ENCODE measurements at places on chromosomes 2 and 18.

DNA sequence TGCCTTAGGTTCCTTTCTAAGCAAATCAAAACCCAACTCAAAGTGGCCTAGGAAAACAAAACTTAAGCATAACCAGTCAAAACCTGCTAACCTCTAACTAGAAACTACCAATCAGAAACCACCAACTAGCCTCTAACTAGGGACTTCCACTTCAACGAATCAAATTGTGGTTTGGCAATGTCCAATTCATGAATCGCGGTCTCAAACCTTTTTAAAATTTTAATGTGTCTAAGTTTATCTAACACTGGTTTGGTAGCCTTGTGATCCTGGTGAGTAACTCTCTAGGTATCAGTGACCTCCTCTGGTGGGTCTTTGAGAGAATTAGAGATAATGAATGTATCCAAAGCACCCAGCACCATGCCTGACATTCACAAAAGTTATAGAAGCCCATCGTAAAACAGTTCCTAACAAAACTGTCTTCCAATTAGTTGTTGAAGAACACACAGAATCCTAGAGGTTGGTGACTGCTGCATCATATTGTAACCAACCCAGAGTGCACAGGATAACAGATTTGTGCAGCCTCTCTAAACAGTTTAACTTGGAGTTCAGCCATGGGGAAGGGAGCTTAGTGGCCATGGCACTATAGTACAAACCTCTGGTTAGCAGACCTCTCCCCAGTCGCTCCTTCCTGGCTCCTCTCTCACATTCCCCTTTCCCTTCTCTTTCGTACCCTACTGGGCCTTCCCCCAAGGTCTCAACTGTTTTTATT is 45.2 kb upstream of the B3GNT2 start:
- DNase-seq, result no peak
- peaks cover 36% of the 10 kb centered on the region for H3K4me1 ChIP-seq
- no peaks in the 10 kb centered on the region for H3K36me3 ChIP-seq
- peak overlapping the region; percentile 74 for H3K27ac ChIP-seq
- no peaks in the 10 kb centered on the region for H3K27me3 ChIP-seq

DNA sequence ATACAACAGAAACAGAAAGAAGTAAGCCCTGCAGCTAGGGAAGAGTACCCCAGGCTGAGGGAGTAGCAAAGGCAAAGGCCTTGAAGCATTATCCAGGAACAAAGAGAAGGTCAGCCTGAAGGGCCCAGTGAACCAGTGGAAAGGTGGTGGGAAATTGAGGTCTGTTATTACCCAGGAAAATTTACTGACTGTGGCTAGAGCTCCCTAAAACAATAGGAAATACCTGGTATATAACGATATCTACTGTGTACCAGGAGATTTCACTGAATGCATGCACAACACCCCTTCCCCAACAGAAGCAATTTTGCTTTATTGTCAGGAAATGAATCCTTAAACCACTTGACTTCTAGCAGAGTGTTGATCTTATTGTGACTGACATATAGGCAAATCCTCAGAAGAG is 365.3 kb downstream of the ERBB4 start:
- H3K4me1 ChIP-seq, result no peaks in the 10 kb centered on the region
- no peak overlapping the region for H3K27ac ChIP-seq
- no peak for DNase-seq
- no peaks in the 10 kb centered on the region for H3K27me3 ChIP-seq

GRCh38 chr2:49044350-49045079 is 109.8 kb downstream of the FSHR start:
- no peak overlapping the region for H3K27ac ChIP-seq
- no peak overlapping the region for H3K4me3 ChIP-seq
- no peaks in the 10 kb centered on the region for H3K36me3 ChIP-seq
- H3K27me3 ChIP-seq, result no peaks in the 10 kb centered on the region
- H3K4me1 ChIP-seq, result no peaks in the 10 kb centered on the region
- DNase-seq, result no peak

DNA sequence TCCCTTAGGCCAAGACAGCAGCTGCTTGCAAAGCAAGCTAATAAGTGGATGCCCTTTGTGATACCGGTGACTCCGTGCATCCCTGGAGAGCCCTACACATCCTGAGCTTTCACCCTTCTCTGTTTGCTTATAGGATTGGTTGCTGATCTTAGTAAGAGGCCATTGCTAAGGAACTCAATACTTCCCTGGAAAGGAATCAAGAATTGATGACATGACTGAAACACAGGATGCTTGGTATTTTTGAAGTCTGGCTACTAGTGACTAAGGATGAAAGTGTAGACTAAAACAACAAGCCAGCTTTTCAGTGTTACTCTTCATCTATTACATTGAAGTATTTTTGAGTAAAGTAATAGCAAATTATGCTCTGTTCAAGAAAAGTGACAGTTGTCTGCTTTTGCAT is 123.0 kb upstream of the SERPINE2 start:
- no peaks in the 10 kb centered on the region for H3K36me3 ChIP-seq
- H3K4me1 ChIP-seq, result peaks cover 18% of the 10 kb centered on the region
- DNase-seq, result no peak
- H3K4me3 ChIP-seq, result no peak overlapping the region
- H3K27me3 ChIP-seq, result no peaks in the 10 kb centered on the region

- no peak overlapping the region for H3K27ac ChIP-seq
- H3K27me3 ChIP-seq, result no peaks in the 10 kb centered on the region
- DNase-seq, result no peak
- H3K36me3 ChIP-seq, result peaks cover 18% of the 10 kb centered on the region
- H3K4me3 ChIP-seq, result no peak overlapping the region
Observed at GRCh38 chr2:222938327-222938726, 77.5 kb downstream of the ACSL3 start.

DNA sequence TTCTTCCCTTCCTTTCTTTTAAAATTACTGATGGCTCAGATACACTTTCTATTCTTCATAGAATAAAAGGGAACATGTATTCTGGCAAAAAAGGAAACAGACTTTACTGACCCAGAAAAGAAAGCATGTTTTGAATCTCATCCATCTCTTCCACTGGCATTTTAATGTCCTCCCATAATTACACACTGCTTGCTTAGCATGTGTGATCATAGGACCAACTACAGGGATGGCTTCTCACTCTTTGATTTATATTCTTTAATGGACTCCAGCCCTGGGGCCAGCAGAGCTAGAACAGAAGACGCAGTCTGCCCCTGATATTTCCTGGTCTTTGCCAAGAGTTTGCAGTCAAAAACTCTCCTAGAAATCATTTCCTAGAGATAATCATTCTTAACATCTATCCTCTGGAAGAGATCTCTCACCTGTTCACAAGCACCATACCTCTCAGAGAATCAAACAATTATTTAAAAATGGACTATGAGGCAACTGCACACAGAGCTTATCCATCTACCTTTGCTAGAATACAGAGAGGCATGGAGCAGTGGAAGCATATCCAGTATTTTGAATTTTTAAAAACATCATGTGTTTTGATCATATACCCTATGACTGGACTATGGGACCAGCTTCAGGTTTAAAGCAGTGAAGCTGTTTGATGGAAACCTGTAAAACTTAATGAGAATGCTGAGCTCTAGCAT is 429.1 kb downstream of the NRXN1 start:
- H3K4me1 ChIP-seq, result no peaks in the 10 kb centered on the region
- H3K27me3 ChIP-seq, result no peaks in the 10 kb centered on the region
- no peaks in the 10 kb centered on the region for H3K36me3 ChIP-seq
- no peak for DNase-seq
- no peak overlapping the region for H3K4me3 ChIP-seq

DNA sequence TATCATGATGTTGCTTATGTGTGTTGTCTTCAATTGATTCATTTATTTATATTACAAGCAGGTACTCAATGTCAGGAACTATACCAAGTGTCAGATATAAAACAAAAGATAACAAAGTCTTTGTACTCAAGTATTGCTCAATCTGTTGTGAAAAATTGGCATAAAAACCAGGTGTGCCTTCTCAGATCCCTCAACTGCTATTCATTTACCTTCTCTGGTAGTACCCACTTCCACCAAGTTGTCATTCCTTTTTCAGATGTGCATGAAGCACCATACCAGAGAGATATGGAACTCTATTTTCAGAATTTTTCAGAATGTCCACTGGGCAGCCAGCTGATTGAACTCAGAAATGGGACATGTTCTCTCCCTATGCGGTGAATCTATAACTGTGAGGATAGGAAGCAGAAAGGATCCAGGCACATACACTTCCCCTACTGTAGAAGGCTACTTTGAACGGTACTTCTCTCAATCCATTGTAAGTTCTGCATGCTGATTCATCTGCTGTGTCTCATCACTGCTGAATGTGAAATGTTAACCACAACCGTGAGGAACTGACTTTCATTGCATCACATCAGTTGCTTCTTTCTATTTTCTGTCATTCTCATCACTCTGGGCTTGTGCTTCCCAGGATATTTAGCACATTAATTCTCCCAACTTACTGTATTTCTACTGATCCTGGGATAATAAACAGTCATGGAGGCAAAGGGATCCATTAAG is 1621.3 kb downstream of the SUCLG1 start:
- H3K27ac ChIP-seq, result no peak overlapping the region
- peak; percentile 25 for DNase-seq
- no peaks in the 10 kb centered on the region for H3K27me3 ChIP-seq
- H3K4me1 ChIP-seq, result no peaks in the 10 kb centered on the region

DNA sequence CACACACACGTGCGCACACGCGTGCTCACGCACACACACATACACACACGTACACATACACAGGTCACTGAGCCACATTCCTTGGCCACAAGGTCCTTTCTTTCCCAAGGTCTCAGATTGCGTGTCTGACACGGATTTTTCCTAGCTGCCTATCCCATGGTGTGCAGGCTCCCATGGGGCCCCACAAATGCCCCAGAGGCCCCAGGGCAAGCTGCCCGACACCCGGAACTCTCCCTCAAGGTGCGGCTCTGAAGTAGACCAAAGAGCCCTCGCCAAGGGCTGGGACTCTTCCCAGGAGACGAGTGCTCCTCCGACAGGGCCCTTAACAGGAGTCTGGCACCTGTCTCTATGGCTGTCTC is 46.7 kb downstream of the SDC1 start:
- no peaks in the 10 kb centered on the region for H3K36me3 ChIP-seq
- peaks cover 49% of the 10 kb centered on the region for H3K4me1 ChIP-seq
- no peaks in the 10 kb centered on the region for H3K27me3 ChIP-seq
- peak overlapping the region; percentile 93 for H3K27ac ChIP-seq
- H3K4me3 ChIP-seq, result no peak overlapping the region

GRCh38 chr2:73759285-73759764 is 20.6 kb downstream of the DUSP11 start:
- no peak overlapping the region for H3K4me3 ChIP-seq
- peaks cover 29% of the 10 kb centered on the region for H3K36me3 ChIP-seq
- no peaks in the 10 kb centered on the region for H3K27me3 ChIP-seq
- H3K27ac ChIP-seq, result no peak overlapping the region

- peaks cover 5% of the 10 kb centered on the region for H3K4me1 ChIP-seq
- H3K27me3 ChIP-seq, result no peaks in the 10 kb centered on the region
Observed at GRCh38 chr2:28627722-28628480, 123.7 kb upstream of the PPP1CB start.

- no peaks in the 10 kb centered on the region for H3K36me3 ChIP-seq
- H3K27ac ChIP-seq, result no peak overlapping the region
- no peak overlapping the region for H3K4me3 ChIP-seq
- no peak for DNase-seq
- no peaks in the 10 kb centered on the region for H3K27me3 ChIP-seq
Observed at GRCh38 chr2:109448946-109449788, 164.6 kb downstream of the SEPTIN10 start.

DNA sequence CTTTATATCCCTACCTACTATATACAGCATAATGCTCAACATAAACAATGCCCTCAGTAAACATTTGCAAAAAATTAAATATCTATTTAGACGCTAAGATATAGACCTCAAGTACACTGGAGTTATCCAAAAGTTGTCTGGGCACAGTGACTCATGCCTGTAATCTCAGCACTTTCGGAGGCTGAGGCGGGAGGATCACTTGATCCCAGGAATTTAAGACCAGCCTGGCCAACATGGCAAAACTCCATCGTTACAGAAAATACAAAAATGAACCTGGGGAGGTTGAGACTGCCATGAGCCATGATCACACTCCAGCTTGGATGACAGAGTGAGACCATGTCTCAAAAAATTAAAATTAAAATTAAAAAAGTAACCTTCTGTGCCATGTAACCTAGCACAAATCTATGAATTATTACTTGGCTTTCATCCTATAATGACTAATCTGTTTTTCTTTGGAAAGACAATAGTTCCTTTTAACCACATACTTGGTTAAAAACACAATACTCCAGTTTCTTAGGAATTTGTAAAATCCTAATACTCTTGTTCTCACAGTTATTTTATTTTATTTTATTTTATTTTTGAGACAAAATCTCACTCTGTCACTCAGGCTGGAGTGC is 6.7 kb upstream of the TNFAIP6 start:
- no peaks in the 10 kb centered on the region for H3K27me3 ChIP-seq
- H3K36me3 ChIP-seq, result no peaks in the 10 kb centered on the region
- peaks cover 3% of the 10 kb centered on the region for H3K4me1 ChIP-seq
- H3K4me3 ChIP-seq, result no peak overlapping the region
- H3K27ac ChIP-seq, result no peak overlapping the region

DNA sequence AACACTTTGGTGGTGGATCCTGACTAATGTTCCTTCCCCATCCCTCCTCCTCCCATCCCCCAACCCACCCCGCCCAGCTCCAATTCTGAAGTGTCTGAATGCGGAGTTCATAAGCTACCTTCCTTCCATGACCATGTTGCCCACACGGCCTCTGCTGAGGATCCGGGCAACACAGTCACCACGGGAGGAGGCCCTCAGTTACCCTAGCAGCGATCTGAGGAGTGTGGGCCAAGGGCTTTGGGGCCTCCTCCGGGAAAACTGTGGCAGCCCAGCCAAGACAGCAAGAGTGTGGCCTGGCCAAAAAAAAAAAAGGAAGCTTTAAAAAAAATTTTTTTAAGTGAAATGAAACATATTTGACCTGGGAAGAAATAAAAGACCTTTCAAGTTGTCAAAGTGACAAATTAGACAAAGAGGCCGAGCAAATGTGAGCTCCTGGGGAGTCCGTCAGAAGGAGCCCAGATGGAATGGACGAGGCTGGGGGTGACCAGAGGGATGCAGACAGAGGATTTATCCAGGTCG is 169.0 kb upstream of the PKDCC start:
- no peak overlapping the region for H3K4me3 ChIP-seq
- no peaks in the 10 kb centered on the region for H3K27me3 ChIP-seq

- no peak overlapping the region for H3K4me3 ChIP-seq
- no peaks in the 10 kb centered on the region for H3K4me1 ChIP-seq
- DNase-seq, result no peak
- H3K27me3 ChIP-seq, result no peaks in the 10 kb centered on the region
- H3K27ac ChIP-seq, result no peak overlapping the region
Observed at GRCh38 chr2:77567723-77568122, 45.5 kb upstream of the LRRTM4 start.

GRCh38 chr2:238346544-238346943 is 26.2 kb downstream of the TRAF3IP1 start:
- H3K4me3 ChIP-seq, result no peak overlapping the region
- DNase-seq, result no peak
- no peaks in the 10 kb centered on the region for H3K4me1 ChIP-seq
- peaks cover 9% of the 10 kb centered on the region for H3K36me3 ChIP-seq
